ENCODE measurements at places on chromosomes 12 and 14.
A peak's percentile ranks its signal among the peaks of the same experiment; 100 is the strongest.

- no peak for DNase-seq
Observed at GRCh38 chr12:25755136-25755970, 202.3 kb upstream of the LMNTD1 start.

- DNase-seq: peak; percentile 47
Observed at GRCh38 chr12:49017891-49018260, 700 bp downstream of the PRKAG1 start.

- DNase-seq: peak; percentile 96
Observed at GRCh38 chr14:58738189-58738836, 100.6 kb downstream of the DACT1 start.

DNA sequence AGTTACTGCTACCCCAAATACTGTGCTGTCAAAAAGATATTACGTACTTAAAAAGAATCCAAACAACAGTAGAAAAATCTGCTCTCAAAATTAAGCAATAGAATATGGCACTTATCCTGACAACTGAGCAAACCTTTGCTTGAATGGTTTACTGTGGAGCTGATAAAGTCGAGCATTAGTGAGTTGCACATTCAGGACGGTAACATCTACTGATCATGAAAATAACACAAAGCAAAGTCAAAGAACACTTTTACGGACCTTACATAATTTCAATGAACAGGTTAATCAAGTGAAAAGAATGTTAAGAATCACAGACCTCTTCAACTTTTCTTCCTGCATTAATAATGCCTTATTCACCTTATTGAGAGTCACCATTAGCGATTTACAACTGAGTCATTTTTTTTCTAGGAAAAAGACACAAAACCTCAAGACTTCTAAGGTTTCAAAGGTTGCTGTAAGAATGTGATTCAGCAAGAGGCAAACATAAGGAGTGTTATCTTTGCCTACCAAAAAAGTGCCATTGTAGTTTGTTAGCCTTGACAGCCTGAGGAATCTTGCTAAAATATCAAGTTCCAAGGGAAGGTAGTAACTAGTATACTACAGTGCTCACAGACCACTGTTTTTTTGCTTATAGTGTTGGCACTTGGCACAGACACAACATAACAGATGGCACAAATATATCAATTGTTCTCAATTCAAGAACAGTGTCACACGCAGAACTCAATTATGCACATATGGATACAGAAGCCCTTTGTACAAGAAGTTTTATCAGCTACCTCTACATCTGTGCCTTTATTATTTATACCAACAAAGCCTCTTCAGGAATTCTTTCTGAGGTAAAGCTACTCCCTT, 334.2 kb upstream of the RPL10L start:
- no peak for DNase-seq

DNA sequence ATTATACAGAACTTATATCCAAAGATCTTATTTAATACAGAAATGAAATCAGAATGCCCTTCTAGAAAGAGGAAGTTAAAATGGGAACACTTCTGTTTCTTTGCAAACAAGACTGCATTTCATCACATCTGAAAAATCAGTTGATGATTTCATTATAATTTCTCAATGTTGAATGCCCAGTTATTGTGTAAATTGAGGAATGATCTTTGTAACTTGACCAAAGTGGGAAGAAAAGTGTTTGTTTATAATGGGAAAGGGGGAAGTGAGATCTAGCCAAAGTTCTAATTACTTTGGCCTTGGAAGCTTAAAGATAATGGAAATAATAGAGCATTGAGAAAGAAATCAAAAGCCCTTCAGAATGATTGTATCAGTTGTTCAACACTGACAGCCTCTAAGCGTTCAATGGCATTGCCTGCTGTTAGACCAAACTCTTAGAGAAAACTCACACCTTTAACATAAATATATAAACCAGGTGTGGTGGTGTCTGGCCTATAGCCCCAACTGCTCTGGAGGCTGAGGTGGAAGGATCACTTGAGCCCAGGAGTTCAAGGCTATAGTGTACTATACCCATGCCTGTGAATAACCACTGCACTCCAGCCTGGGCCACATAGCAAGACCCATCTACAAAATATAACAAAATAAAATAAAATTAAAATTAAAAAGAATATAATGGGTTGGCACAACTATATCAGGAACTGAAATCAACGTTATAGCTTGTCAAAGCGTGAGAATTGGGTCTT, 9.9 kb upstream of the LYZ start:
- no peak for DNase-seq

DNA sequence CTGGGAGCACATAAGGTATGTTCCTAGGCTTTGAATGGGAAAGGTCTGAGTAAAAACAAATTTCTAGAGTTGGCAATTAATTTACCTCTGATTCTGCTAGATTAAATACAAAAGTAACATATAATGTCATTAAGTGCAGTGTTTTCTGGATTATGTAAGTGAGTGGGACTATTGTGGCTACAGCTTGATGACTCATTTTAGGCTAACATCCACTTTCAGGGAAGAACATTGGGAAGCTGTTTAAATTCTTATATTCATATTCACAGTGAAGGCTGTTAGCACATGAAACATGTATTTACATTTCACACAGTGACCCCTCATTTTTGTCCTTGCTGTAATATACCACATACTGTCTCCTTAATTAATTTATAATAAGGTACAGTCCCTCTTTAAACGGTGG, 13.2 kb upstream of the BMAL2 start:
- DNase-seq: peak; percentile 60

DNA sequence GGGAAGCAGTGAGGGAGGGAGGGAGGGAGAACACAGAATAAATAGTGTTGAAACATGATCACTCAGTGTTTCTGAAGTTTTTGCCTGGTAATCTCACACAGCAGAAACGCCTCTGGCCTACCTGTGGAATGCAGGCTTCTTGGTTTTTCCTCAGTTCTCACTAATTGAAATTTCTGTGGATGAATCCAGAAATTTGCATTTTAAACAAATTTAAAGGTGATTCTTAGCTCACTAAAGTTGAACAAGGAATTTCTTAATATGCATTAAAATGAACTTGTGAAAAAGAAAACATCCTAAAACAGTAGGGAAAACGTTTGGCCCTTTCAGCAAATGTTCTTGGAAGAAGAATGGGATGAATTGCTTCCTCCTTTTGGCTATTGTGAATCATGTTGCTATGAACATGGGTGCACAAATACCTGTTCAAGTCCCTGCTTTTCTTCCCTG, 1.4 kb downstream of the RNASE9 start:
- no peak for DNase-seq

GRCh38 chr12:116174006-116174405, 103.5 kb downstream of the MED13L start:
- no peak for DNase-seq

- no peak for DNase-seq
Observed at GRCh38 chr14:42113358-42114069, 506.8 kb downstream of the LRFN5 start.

DNA sequence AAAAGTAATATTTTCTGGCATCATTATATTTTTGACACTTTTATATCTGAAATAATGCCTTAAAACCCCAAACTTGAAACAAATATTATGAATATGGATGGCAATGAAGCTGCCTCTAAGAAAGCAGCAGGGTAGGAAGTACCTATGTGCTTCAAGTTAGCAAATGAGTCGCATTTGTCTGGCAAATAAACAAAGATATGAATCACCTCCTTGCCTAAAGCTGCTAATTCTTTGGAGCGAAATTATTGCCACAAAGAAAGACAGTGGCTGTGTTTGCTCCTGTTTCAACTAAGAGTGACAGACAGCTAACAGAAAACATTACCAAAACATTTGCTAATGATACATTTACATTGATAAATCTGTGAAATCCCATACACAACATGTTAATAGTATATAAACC, 854.9 kb downstream of the RPS29 start:
- DNase-seq: peak; percentile 17

GRCh38 chr14:56199095-56199981, 81.1 kb downstream of the PELI2 start:
- DNase-seq: peak; percentile 100

- no peak for DNase-seq
Observed at GRCh38 chr14:88311780-88312179, 11.3 kb downstream of the KCNK10 start.

GRCh38 chr12:95213928-95214327, 3.3 kb downstream of the FGD6 start:
- DNase-seq: no peak

GRCh38 chr14:67942080-67942710, 122.6 kb downstream of the RAD51B start:
- no peak for DNase-seq

DNA sequence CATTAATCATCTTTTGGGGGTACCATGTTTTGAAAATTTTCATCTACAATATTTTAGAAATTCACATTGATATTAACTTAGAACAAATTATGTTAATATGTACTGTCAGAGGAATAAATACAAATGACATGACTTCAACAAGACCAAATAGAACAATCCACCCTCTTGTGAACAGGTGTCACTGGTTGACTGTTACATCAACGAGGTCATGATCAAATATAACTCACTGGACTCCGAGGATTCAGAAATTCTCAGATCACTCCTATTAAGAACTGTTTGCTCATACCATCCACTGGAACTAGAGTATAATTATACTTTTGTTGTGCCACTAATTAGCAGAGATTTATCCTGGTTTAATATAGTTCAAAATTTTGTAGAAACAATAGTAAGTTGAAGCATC, 318.8 kb downstream of the PRKD1 start:
- no peak for DNase-seq

GRCh38 chr12:16076970-16077522, 165.9 kb downstream of the DERA start:
- DNase-seq: no peak

DNA sequence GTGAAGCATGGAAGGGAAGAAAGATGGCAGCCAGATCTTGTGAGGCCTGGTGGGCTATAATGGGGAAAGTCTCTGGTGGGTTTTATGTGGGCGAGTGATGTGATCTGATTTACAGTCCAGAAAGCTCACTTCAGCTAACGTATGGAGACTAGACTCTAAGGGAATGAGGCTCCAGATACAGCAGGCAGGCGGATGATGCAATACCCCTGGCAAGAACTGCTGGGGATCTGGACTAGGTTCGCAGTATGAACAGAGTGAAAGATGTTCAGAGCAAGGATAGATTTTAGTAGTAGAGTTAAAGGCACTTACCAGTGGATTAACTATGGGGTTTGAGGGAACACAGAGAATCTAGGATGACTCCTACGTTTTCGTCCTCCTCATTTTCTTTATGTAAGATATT, 253.1 kb downstream of the ANO2 start:
- DNase-seq: no peak

DNA sequence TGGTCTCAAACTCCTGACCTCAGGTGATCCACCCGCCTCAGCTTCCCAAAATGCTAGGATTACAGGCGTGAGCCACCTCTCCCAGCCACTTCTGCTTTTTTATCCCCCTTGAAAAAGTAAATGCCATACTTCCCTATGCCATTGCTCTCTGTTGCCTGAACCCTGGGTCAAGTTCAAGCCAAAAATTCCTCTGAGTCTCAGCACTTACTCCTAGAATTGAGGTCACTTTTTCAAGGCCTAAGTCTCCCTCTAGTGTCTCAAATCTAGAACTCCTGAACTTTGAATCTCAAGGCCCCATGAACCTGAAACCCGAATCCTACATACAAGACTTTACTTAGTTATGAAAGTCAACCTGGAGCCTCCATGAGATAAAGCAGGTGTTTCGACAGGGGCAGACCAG, 1.4 kb upstream of the APOBEC1 start:
- DNase-seq: peak; percentile 8

GRCh38 chr14:57085801-57086200, 182.9 kb downstream of the EXOC5 start:
- no peak for DNase-seq

- DNase-seq: no peak
Observed at GRCh38 chr12:128542844-128543243, 275.9 kb downstream of the TMEM132C start.

- no peak for DNase-seq
Observed at GRCh38 chr12:107668320-107669098, 17.1 kb upstream of the PWP1 start.

DNA sequence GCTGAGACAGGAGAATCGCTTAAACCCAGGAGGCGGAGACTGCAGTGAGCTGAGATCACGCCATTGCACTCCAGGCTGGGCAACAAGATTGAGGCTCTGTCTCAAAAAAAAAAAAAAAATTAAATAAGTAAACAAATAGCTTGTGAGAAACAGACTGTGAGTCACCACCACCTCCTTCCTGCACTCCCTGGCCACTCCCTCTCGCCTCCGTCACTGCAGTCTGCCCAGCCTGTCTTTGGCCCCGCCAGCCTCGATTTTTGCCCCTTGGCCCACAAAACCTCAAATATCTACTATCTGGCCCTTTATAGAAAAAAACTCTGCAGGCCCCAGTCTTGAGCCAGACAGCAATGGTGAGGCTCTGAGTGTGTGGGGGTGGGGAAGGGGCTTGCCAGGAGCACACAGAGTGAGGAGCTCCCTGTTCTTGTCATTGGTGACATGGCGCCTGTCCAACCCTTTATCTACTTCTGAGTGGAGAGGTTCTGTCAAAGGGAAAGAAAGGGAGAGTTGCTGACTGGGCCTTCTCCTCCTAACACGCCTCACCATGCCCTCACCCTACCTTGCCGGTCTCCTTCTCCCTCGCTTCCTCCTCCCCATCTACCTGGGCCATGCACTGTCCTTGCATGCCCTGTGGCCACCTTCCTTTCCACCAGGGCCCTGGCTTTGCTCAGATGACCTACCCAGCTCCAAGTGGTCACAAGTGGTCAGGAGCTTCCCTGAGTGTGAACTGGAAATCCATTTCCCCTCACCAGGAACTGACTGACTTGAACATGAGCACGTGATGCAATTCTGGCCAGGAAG, 22.1 kb downstream of the LGMN start:
- peak; percentile 97 for DNase-seq

DNA sequence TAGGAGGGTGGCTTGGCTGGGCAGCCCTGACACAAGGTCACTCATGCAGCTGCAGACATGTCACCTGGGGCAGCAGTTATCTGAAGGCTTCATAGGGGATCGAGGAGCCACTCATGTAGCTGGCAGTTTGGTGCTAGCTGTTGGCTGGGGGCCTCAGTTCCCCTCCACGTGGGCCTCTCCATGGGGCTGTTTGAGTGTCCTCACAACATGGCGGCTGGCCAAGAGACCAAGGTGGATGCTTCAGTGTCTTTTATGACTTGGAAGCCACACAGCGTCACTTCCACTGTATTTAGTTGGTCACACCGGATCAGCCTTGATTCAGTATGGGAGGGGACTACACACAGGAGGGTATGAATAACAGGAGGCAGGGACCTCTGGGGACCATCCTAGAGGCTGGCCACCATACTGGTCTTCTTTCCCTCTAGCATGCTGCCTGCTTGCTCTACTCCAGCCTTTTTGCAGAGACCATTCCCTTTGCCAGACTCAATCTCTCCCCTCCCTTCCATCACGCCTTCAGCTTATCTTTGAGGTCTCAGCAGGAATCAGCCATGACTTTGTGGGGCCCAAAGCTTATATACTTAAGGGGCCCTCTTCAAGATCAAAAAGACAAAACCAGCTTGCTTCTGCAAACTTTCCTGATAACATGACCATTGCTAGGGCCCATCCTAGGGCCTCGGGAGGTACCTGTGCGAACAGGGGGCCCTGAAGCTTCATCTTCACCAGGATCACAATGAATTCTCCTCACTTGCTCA, 53.4 kb downstream of the RPH3A start:
- no peak for DNase-seq

- DNase-seq: no peak
Observed at GRCh38 chr12:68269779-68270178, 16.4 kb upstream of the IL22 start.
